Endothelial cell of umbilical vein (primary cell): ENCODE measurements at places on chromosomes 6 and 20. TPM values are rescaled to one million over a fixed set of nuclear protein-coding genes. Genes with fewer than 3 reads are reported as not detected.
A peak's percentile ranks its signal among the peaks of the same experiment; 100 is the strongest.

HDGFL1 gene
- total RNA-seq = not detected in 2 replicates

- H3K27ac ChIP-seq = no peak overlapping the region
- H3K27me3 ChIP-seq = no peaks in the 10 kb centered on the region
- H3K4me1 ChIP-seq = no peaks in the 10 kb centered on the region
- H3K36me3 ChIP-seq = no peaks in the 10 kb centered on the region
Measured at GRCh38 chr6:91166271-91167046, 579.6 kb upstream of the MAP3K7 start.

DNA sequence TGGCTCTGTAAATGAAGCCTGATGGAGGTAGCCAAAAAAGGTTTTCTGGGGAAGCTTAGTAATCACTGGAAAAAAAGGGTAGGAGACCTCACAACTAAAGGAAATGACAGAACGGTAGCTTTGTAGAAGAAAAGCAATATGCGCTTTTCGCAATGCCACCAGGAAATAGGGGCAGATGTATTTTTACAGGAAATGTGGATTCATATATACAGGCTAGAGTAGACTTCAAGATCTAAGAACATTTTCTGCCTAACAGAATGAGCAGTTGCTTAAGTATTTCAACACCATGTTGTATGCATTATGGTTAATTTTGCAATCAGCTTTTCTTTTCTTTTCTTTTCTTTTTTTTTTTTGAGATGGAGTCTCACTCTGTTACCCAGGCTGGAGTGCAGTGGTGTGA lies 219.6 kb downstream of the CD83 start:
- no peaks in the 10 kb centered on the region for H3K27me3 ChIP-seq
- no peak overlapping the region for H3K27ac ChIP-seq
- H3K4me1 ChIP-seq = no peaks in the 10 kb centered on the region
- no peak overlapping the region for H3K4me3 ChIP-seq

GRCh38 chr20:41738604-41739206 lies 120.5 kb upstream of the CHD6 start:
- peak; percentile 38 for DNase-seq
- H3K36me3 ChIP-seq = no peaks in the 10 kb centered on the region
- H3K27me3 ChIP-seq = no peaks in the 10 kb centered on the region
- no peak overlapping the region for H3K27ac ChIP-seq

- H3K36me3 ChIP-seq = no peaks in the 10 kb centered on the region
- H3K27me3 ChIP-seq = peaks cover 5% of the 10 kb centered on the region
- H3K27ac ChIP-seq = no peak overlapping the region
- H3K4me3 ChIP-seq = no peak overlapping the region
- DNase-seq = no peak
Measured at GRCh38 chr6:100065348-100065747, 71.3 kb upstream of the MCHR2 start.

- H3K4me3 ChIP-seq = peak overlapping the region; percentile 98
- peak overlapping the region; percentile 94 for H3K27ac ChIP-seq
- H3K27me3 ChIP-seq = no peaks in the 10 kb centered on the region
- DNase-seq = peak; percentile 71
- peaks cover 17% of the 10 kb centered on the region for H3K36me3 ChIP-seq
Measured at GRCh38 chr6:21596949-21597682, 3.6 kb downstream of the SOX4 start.
